ENCODE measurements at places on chromosomes 13 and 19.

DNA sequence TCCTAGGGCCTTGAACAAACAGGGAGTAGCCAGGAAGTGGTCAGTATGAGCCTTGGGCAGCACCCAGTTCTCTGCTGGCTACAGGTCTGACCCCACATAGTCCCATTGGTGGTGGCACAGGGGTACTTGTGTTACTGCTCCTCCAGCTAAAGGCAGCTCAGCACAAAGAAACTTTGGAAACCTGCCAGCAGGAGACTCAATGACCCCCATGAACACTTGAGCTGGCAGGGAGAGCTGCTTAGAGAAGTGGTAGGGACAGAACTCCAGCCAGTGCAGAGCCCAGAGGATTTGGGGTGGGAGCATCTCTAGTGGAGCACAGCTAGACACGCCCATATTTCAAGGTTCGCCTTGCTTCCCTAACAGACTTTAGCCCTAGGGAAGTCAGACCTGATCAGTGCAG lies 10.4 kb upstream of the ZNF586 start:
- no peak for DNase-seq

DNA sequence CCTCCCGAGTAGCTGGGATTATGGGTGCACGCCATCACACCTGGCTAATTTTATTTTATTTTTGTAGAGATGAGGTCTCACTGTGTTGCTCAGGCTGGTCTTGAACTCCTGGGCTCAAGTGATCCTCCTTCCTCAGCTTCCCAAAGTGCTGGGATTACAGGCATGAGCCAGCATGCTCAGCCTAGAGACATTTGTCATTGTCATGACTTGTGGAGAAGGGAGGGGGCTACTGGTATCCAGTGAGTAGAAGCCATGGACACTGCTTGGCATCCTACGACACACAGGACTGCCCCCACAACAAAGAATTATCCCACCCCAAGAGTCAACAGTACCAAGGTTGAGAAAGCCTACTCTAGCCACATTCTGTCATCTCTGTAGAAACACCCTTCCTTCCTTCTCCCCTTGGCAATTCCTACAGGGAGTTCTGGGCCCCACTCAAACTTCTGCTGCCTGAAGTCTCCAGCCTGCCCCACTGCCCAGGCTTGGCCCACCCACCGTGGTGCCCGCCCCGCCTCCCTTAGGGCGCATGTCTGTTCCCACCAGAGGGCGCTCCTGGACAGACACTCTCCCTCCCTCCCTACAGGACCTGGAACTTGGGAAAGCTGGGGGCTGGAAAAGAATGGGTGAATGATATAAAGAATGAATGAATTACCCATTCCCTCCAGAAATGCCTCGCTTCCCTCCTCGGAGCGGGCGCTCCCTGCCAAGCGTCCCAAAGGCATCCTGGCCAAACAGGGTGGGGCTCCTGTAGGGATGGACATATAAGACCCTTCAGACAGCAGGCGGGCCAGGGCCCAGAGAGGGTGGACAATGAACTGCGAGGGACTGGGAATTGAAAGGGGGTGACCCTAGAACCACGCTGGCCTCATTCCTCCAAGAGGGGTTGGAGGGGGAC lies 5.5 kb upstream of the EMP3 start:
- DNase-seq, result peak; percentile 77

DNA sequence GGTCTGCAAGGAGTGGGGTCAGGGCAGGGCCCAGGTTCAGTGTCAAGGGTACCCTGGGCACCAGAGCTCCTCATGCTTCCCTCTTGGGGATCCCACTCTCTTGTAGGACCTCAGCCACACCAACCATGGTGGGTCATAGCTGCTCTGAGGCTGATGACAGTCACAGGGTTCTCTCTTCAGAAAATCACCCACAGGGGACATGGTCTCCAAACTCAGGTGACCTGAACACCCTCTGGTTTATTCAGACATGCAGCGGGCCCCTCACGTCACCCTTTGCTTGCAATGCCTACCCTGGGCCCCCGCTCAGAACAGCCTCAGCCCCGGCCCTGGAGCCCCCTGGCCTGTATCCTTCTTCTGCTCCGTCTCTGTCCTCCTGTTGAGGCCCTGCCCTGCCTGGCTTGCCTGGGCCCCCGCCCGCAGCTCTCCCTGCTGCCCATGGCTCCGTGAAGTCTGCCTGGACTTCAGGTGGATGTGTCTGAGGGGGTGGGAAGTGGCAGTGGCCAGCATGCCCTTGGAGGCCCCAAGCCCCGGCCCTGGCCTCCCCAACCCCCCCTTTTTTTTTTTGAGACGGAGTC lies 20.4 kb downstream of the CHERP start:
- no peak for DNase-seq

DNA sequence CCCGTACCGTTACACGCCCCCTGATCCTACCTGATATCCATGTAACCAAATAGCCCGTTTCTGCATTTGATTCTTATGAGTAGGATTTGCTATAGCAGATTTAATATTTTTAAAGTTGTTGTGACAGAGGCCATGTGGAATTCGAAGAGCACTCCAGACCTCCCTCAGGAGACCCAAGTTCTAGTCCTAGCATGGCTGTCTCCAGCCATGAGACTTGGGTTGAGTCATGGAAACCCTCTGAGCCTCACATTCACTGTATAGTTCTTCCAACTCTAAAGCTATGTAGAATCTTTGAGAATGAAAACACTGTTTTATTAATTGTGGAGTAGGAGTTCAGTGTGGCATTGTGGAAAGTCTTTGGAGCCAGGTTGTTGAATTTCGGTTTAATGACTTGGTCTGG lies 8.0 kb upstream of the GPR183 start:
- no peak for DNase-seq

- DNase-seq, result no peak
Observed at GRCh38 chr13:42137856-42138537, 89.5 kb downstream of the DGKH start.

DNA sequence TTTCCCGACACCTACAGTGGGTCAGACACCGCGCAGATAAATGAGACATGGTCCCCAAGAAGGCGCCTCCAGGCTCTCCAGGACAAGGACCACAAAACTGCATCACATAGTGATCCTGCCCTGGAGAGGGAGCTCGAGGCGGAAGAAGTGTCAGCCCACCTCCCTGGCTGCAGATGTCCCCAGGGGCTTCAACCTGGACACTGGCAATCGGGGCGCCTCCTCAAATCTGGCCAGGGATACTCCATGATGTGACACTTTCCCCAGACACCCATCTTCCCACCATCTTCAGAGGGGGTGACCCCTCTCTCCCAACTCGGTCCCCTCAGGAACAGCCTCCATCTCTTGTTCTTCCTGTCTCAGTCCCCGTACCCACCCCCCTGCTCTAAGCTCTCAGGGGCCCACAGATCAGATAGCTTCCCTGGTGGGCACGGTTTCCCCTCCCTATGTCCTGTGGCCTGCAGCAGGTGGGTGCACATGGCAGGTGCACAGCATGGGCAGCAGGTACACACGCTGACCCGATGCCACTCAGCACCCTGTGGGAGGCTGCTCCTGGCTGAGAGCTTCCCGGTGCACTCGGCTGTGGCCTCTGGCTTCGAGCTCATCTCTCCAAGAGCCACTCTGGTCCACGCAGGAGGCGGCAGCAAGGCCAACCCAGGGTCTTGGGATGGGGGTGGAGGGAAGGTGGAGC lies 61.2 kb downstream of the PEPD start:
- no peak for DNase-seq

- DNase-seq, result no peak
Observed at GRCh38 chr13:77516342-77516789, 19.1 kb upstream of the SCEL start.
